Stimulated activated CD8-positive, alpha-beta memory T cell treated with anti-CD3 and anti-CD28 coated beads, Interleukin-4, amount 100 ng/mL, for 4 hours (primary cell): ENCODE measurements at places on chromosomes 5 and 9.

- no peak for DNase-seq
Observed at GRCh38 chr5:140573683-140574082, 9.1 kb downstream of the SLC35A4 start.

GRCh38 chr5:150764530-150764929, 5.7 kb upstream of the DCTN4 start:
- no peak for DNase-seq

- DNase-seq = peak; percentile 69
Observed at GRCh38 chr9:129885670-129886106, 50.4 kb downstream of the USP20 start.

GRCh38 chr5:34687269-34688011, 31.3 kb downstream of the RAI14 start:
- no peak for DNase-seq

- no peak for DNase-seq
Observed at GRCh38 chr5:96605144-96605837, 56.9 kb upstream of the CAST start.

- no peak for DNase-seq
Observed at GRCh38 chr9:21801683-21802417, 586 bp upstream of the MTAP start.

DNA sequence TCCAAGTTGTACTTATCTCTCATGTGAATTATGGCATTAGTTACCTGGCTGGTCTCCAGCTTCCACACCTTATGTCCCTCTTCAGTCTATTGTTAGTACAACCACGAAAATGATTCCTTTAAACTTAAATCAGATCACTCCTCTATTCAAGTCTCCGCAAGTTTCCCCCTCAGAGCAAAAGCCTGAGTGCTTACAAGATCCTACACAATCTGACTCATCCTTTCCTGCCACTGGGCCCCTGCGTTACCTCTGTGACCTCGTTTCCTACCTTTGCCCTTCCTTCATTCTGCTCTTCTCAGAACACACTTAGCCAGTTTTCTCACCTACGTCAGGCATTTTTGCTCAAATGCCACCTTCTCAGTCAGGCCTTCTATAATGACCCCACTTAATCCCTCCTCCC, 45.1 kb upstream of the GLIS3 start:
- peak; percentile 15 for DNase-seq

- no peak for DNase-seq
Observed at GRCh38 chr5:180115326-180116076, 43.9 kb upstream of the RNF130 start.

- no peak for DNase-seq
Observed at GRCh38 chr5:10355071-10355889, 1.8 kb downstream of the MARCHF6 start.

- no peak for DNase-seq
Observed at GRCh38 chr5:161096581-161096980, 244.6 kb upstream of the ATP10B start.

DNA sequence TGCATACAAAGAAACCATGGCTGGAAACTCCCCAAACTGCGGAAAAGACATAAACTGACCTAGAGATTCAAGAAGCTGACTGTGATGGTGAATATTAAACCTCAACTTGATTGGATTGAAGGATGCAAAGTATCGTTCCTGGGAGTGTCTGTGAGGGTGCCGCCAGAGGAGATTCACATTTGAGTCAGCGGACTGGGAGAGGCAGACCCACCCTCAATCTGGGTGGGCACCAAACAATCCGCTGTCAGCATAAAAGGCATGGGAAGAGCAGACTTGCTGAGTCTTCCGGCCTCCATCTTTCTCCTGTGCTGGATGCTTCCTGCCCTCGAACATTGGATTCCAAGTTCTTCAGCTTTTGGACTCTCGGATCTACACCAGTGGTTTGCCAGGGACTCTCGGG, 24.8 kb upstream of the WDR5 start:
- no peak for DNase-seq

DNA sequence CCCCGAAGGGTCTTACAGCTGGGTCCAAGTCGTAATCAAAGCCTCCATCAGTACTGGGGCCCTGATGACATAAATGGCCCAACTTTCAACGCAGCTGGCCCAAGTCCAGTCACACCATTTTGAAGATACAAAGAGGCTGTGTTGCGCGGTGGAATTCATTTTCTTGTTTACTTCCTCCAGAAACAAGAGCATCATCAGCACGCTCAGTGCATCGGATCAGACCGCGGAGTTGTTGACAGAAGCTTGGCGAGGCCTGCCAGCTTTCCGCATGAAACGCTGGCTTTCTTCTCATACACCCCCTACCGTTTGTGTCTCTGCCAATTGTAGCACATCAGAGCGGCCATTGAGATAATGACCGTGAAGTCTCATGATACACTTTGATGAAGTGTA, 101.7 kb upstream of the SPATA31D4 start:
- DNase-seq = no peak

DNA sequence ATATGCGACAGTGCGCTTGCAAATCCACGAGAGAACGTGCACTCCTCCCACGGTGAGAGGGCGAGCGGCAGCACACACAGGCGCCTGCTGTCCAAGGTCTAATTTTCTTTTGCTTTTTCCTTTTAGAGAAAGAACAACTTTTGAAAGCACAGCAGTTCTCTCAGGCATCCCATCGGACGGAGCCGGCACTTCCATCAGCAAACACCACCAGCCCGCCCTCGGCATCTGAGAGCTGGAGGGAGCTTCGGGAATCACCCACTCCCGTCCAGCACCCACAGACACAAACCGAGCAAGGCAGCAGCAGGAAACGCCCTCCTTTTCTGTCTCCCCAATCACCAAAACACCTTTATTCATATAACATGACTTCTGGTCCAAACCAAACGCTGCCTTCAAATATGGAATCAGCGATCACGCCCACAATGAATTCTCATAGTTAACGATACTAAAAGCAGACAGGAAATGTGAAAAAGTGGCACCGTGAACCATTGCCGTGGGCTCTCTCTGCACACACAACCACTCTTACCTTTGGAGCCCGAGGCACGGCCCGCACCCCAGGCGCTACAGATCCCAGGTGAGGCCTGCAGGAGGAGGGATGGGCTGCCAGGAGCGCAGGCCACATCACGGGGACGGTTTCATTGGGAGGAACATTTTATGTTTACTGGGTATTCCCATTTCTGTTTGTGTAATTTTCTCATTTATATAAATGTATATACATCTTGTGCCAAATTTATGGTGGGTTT, 14.2 kb downstream of the LPCAT1 start:
- DNase-seq = no peak

GRCh38 chr5:148443998-148444397, 60.2 kb downstream of the FBXO38 start:
- no peak for DNase-seq

DNA sequence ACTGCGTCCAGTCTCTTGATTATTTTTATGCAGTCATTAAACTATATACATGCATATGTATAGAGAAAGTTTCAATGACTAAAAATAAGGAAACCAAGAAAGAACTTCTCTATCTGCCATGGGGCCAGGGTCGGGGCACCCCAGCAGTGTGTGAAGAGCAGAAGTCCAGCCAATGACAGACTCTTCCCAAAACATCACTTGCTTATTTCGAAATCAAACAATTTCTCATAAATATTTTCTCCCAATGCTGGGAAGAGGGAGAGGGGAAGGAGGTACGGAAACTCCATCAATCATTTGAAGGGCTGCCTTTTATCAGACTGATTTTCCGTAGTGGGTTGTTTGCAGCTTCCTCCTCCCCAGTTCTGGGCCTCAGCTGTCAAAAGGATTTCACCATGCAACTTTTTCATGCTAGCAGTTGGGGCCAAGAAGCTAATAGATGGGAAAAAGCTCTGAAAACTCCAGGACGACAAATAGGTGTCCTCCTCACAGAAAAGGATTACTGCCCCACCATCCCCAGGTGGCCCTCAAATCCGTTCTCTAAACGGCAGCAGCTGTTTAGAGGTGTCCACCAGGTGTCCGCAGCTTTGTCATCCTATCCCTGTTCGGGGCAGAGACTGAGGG, 617 bp upstream of the FPGS start:
- DNase-seq = no peak

GRCh38 chr5:59786334-59786805, 107.2 kb downstream of the PDE4D start:
- DNase-seq = no peak

- peak; percentile 82 for DNase-seq
Observed at GRCh38 chr9:133144142-133144903, 19.4 kb downstream of the GBGT1 start.

- DNase-seq = no peak
Observed at GRCh38 chr9:109593612-109594011, 95.5 kb upstream of the PTPN3 start.

DNA sequence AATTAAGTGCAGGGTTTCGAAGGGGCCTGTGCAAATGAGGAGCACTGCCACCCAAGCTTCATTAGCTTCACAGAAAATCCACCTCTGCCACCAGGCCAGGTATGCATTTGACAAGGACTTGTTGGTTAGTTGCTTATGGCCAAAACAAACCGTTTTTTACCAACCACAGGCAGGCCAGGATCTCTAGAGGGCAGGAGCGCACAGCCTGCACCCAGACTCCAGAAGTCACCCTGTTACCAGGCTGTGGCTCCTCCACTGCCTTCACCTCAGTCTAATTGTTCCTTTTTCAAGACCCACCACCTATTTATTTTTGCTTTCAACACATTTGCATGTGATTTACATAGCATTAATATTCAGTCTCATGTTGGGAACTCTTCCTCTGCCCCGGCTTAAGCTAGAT, 78.3 kb upstream of the HSPA9 start:
- no peak for DNase-seq

DNA sequence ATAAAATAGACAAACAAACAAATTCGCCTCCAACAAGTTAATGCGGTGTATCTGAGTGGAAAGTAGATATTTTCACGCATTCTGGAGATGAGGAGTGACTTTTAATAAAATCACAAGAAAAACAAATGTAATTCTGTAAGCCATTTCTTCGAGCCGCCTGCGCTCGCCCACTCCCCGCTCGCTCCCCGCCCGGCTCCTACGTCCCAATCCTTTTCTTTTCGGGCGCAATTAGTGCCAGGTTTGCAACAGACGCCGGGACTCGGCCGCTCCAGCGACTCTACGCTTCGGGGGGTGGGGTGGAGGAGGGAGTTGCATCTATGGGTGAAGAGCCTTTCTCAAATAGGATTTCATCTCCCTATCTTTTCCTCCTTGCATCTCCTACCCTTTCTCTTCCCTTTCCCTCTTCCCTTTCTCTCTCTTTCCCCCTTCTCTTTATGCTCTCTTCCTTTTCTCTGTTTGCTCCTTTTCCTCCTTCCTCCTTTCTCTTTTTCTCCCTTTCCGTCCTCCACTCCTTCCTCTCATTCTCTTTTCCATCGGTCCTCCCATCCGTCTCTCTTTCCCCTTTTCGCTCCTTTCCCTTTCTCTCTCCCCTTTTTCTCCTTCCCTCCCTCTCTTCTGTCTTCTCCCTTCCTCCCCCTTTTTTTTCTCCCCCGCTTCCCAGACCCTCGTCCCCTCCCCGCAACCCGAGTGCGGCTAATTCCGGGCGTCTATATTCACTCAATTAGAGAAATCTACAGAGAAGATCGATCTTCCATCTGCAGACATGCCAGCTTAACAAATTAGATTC, 6.1 kb upstream of the OTP start:
- DNase-seq = no peak

GRCh38 chr9:107700847-107701246, 211.3 kb upstream of the KLF4 start:
- no peak for DNase-seq
